ENCODE measurements at places on chromosomes 3 and 15.
A peak's percentile ranks its signal among the peaks of the same experiment; 100 is the strongest.

GRCh38 chr15:82047453-82048400, 1.9 kb upstream of the MEX3B start:
- peak; percentile 50 for DNase-seq

- DNase-seq: no peak
Measured at GRCh38 chr3:148792516-148792915, 35.1 kb upstream of the CPB1 start.

- peak; percentile 69 for DNase-seq
Measured at GRCh38 chr3:70861855-70862254, 549.4 kb upstream of the MDFIC2 start.

- no peak for DNase-seq
Measured at GRCh38 chr15:35618260-35619188, 72.6 kb upstream of the DPH6 start.

DNA sequence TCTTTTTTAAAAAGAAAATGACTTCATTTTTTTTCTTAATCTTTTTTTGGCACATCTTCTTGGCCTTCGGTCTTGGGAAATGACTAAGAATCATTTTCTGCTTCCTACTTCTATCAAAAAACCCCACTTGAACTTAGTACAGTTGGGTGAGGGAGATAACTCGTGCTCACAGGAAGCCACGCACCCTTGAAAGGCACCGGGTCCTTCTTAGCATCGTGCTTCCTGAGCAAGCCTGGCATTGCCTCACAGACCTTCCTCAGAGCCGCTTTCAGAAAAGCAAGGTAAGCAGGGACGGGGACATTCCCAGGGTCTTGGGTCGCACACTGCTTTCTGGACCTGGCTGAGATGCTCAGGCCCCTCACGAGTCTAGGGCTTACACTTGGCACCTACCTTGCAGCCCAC, at the start of gene CCR4:
Gene CCR4, plus strand, starts transcription at position 235 of the 402 bp plus-strand sequence. CDS start 1,779 bp downstream, outside the sequence.
- no peak for DNase-seq

- DNase-seq: no peak
Measured at GRCh38 chr3:19248143-19248542, 99.8 kb downstream of the KCNH8 start.

DNA sequence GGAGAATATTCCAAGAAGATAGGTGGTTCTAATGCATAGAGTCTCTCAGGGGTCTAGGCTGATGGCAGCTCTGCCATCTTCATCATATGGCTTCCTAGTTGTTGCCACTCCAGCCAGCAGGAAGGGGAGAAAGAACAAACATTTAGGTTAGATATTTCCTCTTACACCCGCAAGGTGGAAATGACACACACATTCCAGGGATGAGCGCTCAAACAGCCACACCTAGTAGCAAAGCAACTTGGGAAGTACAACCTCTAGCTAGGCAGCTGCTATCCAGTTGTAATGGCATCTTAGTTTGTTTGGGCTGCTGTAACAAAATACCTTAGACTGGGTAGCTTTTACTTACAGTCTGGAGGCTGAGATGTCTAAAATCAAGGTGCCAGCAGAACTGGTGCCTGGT, 51.9 kb upstream of the ADAMTSL3 start:
- no peak for DNase-seq

GRCh38 chr3:11128682-11129632, 25.3 kb upstream of the HRH1 start:
- no peak for DNase-seq

- no peak for DNase-seq
Measured at GRCh38 chr3:148604270-148605085, 93.2 kb upstream of the AGTR1 start.

DNA sequence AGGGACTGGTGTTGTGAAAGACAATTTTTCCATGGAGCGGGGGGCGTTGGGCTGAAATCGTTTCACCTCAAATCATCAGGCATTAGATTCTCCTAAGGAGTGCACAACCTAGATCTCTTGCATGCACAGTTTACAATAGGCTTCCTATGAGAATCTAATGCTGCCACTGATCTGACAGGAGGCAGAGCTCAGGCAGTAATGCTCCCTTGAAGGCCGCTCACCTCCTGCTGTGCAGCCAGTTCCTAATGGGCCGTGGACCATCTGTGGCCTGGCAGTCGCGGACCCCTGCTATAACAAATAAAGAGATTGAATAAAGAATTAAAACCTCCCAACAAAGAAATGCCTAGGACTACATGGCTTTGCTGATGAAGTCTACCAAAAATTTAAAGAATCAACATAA, 25.3 kb upstream of the ANKRD28 start:
- no peak for DNase-seq

GRCh38 chr3:53704363-53704725, 141.9 kb downstream of the CHDH start:
- DNase-seq: no peak

DNA sequence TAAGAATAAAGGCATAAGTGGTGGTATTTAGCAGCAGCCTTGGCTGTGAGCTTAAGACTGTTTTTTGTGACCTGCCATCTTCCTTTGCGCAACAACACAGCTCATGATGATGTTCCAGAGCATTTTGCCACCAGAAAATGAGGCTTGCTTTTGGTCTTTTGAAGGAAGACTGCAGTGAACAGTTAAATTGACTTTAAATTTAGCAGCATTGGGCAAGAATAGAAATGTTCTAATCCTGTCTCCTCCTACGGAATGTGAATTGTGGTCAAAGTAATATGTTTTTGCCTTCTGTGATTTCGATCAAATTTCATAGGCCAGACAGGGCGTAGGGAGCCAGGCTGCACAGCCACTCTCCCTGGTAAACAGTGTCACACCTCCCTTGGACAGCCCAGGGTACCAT, 460.7 kb upstream of the RASGRP1 start:
- DNase-seq: peak; percentile 50

DNA sequence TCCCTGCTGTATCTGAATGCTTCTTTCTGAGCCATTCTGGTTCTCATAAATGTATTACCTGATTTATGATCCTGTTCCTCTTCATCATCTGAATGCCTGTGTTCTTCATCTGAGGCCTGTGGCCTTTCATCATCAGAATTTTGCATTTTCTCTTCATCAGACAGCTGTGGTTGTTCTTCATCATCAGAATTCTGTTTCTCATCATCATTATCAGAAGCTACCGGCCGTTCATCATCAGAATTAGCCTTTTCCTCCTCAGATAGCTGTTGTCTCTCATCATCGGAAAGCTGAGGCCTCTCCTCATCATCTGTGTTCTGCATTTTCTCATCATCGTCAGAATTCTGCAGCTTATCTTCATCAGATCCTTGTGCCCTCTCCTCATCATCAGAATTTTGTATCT, 5.9 kb downstream of the LEO1 start:
- no peak for DNase-seq

DNA sequence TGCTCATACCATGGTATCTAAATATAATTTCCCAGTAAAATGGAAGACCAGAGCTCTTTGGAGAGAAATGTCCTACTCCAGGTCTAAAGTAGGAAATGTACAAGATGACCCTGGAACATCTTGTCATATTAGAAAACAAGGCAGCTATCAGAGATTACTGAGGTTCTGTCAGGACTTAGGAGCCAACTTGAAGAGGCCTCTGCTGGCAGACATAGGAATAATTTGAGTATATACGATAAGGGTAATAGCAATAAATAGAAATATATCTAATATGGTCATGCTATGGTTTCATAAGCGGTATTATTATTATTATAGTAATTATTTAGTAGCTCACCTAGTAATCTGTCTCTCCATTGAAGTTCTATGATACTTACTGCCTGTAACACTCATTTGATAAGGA, 224.2 kb downstream of the SOX2 start:
- no peak for DNase-seq

- DNase-seq: no peak
Measured at GRCh38 chr15:26197719-26198118, 334.6 kb upstream of the ATP10A start.

DNA sequence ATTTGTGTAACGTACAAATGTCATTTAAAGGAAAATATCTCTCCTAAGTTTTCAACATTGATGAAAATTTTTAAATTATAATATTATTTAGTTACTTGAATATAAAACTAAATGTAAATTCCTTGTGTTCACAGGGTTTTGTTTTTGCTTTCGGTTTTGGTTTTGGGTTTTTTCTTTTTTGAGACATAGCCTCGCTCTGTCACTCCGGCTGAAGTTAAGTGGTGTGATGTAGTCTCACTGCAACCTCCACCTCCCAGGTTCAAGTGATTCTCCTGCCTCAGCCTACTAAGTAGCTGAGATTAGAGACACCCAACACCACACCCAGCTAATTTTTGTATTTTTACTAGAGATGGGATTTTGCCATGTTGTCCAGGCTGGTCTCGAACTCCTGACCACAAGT, 79.3 kb upstream of the TCF12 start:
- no peak for DNase-seq

- DNase-seq: no peak
Measured at GRCh38 chr3:171867981-171868380, 24.8 kb downstream of the TMEM212 start.

GRCh38 chr3:55173504-55173903, 245.6 kb upstream of the LRTM1 start:
- DNase-seq: no peak

- peak; percentile 64 for DNase-seq
Measured at GRCh38 chr3:13648060-13649001, 99.4 kb downstream of the FBLN2 start.

- peak; percentile 12 for DNase-seq
Measured at GRCh38 chr3:123025642-123026521, 1.7 kb downstream of the SEMA5B start.

DNA sequence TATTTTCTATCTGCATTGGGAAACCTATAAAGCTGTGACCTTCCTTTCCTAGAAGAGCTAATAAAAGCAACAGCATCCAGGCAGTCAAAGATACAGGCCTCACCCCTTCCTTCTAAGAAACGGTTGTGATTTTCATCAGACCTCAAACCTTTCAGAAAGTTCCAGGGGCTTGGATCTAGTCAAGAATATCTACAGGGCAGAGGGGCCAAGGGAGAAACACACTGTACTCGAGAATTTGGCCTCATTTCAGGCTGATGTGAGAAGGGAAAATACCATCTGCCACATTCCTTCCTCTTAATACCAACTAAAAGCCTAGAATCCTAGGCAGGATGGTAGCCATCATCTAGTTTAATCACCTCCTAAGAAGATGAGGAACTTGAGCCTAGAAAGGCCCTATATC, 24.5 kb upstream of the BCL6 start:
- DNase-seq: no peak

- no peak for DNase-seq
Measured at GRCh38 chr3:37888421-37888820, 26.7 kb downstream of the CTDSPL start.

- no peak for DNase-seq
Measured at GRCh38 chr3:69842351-69842750, 103.1 kb downstream of the MITF start.

DNA sequence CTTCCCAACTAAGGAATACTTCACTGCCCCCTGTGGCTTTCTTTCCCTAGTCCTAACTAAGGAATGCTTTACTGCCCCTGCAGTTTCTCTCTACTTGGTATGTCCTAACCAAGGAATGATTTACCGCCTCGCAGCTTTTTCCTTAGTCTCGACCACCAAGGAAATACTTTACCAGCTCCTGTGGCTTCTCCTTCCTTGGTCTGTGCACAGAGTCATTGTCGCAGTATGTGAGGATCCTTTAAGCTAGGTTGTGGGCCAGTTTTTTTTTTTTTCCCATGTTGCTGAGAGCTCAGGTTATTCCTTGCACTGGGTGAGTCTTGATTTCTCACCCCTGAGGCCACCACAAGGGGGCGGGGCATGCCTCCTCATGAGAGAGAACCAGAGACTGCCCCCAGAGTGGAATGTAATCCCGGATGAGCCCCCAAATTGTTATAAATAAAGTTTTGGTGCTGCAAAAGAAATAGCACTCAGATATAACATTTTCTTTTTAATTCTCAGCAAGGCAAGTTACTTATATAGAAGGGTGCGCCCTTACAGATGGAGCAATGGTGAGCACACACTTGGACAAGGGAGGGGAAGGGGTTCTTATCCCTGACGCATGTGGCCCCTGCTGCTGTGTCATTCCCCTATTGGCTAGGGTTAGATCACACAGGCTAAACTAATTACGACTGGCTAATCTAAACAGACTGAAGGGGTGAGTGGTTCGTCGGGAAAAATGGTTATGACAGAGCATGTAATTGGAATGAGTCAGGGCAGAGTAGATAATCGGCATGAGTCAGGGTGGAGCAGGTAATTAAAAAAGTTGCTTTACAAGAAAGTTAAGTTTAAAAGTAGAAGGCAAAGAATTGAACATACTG, 27.0 kb downstream of the NDUFB4 start:
- DNase-seq: peak; percentile 63

GRCh38 chr3:38116471-38117162, 20.3 kb downstream of the ACAA1 start:
- DNase-seq: no peak

DNA sequence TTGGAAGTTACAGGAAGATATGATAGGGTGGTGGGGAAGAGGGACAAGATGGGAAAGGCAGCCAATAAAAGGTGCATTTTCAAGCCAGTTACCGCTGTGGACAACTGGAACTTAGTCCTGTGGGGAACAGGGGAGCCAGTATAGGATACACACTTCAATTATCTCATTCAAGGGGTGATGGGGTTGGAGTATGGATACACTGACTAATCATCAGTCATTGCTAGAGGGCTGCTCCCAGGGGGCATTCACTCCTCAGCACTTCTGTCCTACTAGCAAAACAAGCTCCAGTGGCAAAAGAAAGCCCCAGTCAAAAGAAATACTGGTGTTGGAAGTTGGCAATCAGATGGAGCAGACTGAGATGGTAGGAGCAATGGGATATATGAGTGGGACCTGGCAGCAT, 183.4 kb upstream of the GADL1 start:
- peak; percentile 65 for DNase-seq

GRCh38 chr15:64878705-64879104, 33.0 kb upstream of the ANKDD1A start:
- DNase-seq: no peak

DNA sequence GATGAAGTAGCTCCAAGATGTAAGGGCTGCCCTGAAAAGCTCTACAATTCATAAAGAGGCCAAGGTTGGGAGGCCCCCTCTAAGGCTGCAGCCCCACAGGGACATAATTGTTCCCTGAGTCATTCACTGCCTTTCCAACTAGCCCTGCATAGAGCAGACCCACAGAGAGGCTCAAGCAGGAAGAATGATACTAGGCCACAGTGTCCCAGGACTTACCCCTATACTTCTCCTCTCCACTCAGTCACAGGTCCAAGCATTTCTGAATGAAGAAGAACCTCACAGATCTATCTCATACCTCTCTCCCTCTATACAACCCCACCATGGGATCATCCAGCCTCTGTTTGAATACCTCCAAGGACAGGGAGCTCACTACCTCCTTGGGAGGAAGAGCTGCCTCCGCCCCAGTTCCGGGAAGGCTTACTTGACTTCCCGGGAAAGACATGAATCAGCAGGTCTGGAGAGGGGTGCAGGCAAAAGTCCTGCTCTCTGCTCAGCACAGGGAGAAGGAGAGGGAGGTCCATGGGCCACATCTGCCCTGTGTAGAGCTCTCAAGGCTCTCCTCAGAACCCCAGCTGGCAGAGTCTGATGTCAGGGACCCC, 6.9 kb upstream of the SKIC8 start:
- DNase-seq: peak; percentile 93

All from fibroblast of skin of right biceps (primary cell).